Naive thymus-derived CD8-positive, alpha-beta T cell (primary cell): ENCODE measurements at places on chromosomes 3 and 15.
A peak's percentile ranks its signal among the peaks of the same experiment; 100 is the strongest.

- DNase-seq: no peak
These were observed 607.1 kb upstream of the BCHE start for GRCh38 chr3:166444336-166444735.

GRCh38 chr15:87758794-87759418, 497.6 kb downstream of the NTRK3 start:
- no peak for DNase-seq

DNA sequence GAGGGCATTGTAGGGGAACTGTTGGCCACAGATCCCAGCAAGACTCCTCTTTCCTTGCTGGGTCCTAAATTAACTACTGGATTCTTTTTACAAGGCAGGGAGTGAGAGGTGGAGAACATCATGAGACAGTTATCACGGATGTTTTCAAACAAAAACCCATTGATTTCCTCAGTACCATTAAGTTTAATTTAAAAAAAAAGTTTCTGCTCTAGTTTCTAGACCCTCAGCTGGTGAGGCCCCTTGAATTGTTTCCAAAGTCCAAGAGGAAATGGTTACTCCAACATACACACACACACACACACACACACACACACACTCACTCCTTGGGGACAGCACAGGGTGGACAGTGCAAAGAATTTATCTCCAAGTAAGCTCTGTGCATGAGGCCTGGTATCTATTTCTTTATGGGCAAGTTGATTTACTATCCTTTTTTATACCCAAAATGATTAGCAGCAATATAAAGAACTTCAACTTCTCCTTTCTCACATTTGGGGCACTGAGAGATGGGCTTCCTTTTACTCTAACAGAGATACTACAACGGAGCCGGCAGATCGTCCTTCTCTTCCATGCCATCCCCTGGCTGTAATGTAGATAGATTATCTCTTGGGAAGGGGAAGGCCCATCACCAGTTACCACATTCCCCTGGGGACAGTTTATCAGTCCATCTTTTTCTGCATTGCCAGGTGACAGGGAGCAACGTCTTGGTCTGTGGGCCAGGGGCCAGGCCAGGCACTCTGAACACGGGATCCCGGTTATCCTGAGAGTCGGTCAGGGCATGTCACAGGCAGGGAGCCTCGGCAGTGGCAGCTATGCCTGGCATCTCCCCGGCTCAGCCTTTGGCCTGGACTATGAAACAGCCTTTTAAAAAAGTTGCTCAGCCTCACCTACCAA, 54.7 kb downstream of the CORO2B start:
- no peak for DNase-seq

GRCh38 chr3:13507570-13508339, 27.6 kb downstream of the HDAC11 start:
- no peak for DNase-seq

DNA sequence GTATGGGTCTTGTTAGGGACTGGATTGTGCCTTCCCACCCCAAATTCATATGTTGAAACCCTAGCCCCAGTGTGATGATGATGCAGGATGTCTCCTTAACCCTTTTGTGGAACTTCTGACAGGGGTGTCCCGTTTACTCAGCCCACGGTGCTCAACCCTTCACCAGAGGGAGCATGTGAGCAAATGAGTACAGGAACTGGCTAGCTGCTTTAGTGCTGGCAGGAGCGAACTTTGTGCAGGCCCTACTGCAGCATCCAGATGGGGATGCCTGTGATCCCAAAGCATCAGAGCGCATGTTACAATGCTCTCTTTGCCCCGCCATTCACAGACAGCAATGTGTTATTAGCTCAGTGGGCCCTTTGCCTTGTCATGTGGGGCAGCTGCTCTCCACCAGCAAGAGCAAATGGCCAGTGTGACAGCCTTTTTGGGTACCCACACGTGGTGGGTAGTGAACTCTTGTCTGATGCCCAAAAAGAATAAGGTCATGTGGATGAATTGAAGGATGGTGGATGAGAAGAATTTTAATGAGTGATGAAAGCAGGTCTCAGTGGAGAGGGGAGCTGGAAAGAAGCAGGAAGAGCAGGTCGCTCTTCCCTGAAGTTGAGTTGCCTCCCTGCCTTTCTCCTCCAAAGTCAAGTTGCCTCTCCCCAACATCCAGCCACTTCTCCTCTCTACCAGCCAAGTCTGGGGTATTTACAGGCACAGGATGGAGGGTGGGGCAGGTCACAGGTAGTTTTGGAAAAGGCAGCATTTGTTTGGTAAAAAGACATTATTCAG, 63.3 kb upstream of the STRIT1 start:
- DNase-seq: no peak

GRCh38 chr3:44077267-44077666, 164.4 kb upstream of the TOPAZ1 start:
- DNase-seq: no peak

- DNase-seq: peak; percentile 34
These were observed 139.5 kb downstream of the TBL1XR1 start for GRCh38 chr3:177057768-177058167.

DNA sequence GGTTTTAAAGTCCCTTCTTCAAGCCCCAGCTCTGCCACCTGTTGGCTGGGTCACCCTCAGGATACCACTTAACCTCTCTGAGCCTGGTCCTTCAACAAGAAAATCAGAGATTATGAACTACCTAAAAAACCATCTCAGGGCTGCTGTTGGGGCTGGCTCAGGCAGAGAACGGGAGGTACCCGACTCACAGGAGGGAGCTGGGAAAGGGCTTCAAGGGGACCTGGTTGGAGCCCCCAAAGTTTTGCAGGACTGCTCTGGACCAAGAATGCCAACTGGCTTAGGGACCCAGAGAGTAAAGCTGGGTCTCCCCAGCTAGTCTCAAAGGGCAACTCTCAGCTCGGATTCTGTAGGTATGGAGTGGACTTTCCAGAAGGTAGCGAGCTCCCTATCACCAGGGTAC, 41.5 kb downstream of the WNT7A start:
- DNase-seq: no peak

GRCh38 chr15:59150185-59150584, 45.2 kb downstream of the CCNB2 start:
- DNase-seq: no peak

DNA sequence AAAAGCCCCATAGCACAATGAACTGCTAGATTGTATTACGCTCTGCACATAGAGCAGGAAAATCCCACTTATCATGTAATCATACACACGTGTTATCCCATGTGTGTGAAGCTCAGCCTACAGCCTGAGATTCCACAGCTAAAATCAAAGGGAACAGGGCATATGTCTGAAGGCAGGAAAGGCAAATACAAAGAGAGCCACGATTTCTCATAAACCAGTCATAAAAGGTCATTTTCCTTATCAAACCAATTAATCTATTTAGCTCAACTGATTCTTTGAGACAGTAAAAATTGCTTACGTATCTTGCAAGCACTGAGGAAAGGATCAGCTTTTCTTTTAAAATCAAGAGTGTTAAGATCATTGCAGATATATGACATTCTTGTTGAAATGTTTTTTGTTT, 199.5 kb upstream of the TBL1XR1 start:
- no peak for DNase-seq

DNA sequence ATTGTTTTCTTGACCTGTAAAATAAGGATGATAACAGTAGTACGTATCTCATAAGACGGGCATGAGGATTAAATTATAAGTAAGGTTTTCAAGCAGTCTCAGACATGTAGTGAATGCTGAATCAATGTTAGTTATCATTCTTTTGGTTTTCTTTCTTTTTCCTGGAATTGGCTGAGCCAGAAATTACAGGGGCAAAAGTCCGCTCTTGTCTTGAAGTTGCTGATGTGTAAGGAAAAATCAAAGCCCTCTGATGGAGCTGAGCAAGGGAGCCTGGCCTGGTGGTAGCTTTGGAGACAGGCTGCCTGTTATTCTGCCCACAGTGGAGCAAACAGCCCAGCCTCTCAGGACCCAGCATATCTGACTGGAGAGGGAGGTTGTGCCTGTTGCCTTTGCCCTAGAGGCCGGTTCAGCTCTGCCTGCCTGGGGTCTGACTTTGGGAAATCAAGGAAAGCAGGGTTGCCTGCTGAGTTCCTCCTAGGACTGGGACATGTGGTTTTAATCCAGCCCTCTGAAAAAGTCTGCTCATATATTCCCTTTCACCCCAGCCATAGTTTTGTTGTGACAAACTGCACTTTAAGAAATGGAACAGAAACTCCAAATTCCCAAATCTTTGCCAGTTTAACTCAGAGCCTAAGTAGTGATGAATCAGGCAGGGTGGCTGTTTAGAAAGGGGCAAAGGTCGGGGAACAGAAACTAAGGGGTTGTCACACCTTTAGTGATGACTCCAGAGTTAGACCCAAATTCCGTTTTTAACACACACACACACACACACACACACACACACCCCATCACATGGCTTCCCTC, 40.1 kb downstream of the GASK1A start:
- DNase-seq: no peak

DNA sequence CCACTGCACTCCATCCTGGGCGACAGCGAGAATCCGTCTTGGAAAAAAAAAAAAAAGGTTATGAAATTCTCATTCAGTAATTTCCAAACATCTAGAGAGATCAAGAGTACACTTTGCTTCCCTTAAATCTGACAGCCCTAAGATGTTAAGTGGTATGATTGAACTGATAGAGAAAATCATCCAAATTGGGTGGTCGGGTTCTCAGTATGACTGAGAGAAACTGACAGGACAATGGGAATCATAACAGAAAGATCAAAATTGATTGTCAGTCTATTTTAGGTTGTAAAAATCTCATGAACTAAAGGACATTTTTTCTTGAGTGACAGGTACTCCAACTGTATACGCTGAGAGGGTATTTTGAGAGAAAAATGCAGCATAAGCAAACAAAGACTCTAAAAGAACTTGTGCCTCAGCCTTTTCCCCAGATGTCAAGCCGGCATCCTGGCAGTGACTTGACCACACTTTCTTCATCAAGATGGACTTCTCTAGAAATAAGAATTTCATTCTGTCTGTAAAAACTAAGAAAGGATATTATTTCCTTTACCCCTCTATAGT, 65.8 kb downstream of the MYO5A start:
- no peak for DNase-seq

- DNase-seq: peak; percentile 12
These were observed 99.5 kb upstream of the KCNMB2 start for GRCh38 chr3:178436773-178437172.

DNA sequence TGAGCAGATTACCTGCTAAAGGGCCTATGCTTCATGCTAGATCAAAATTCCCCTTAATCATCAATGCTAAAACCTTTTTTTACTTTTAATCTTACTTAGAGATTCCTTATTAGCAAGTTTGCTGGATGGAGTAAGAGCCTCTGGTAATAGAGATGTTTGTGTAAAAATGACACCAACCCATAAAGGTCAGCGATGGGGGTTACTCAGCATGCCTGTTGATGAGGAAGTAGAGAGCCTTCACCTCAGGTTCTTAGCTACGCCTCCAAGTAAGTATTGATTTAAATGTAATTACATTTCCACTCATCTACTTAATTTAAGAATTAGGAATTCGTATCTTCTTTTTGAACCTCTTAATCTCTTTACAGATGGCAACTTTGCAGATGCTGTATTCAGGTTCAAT, 38.8 kb downstream of the DNAJC13 start:
- no peak for DNase-seq

DNA sequence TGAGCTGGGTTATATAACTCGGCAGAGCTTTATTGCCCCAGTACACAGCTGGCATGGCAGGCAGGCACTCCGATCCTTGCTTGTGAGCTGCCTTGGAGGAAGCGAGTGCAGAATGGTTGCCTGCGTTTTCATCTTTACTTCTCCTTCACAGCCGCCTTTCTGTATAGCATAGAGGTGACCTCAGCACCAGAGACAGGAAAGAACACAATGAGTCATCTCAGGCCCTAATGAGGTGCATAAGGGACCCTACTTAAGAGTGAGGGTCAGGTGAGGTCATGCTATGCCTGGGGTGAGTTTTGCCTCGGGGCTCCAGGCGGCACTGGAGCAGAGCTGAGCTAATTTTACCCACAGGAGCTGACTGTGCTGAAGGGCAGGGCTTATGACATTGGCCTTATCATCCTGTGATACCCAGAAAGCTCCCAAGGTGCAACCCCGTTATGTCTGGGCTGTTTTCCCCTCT, 43.5 kb downstream of the LPP start:
- no peak for DNase-seq

DNA sequence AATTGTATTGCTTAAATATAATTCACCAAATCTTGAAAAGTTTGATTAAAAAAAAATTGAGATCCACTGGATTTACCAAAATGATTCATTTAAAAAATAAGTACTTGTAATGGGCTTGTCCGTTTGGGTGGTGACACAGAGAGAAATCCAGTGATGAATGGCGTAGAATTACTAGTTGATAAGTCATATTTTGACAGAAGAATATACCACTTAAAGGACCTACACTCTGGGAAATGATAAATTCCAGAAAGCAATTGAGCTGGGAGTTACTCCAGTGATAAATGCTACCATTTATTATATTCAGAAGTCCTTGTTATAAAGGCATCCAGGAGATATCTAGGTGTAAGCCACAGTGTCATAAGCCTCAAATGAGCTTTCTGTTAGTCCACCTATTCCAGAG, 141.8 kb upstream of the CFAP20DC start:
- no peak for DNase-seq

DNA sequence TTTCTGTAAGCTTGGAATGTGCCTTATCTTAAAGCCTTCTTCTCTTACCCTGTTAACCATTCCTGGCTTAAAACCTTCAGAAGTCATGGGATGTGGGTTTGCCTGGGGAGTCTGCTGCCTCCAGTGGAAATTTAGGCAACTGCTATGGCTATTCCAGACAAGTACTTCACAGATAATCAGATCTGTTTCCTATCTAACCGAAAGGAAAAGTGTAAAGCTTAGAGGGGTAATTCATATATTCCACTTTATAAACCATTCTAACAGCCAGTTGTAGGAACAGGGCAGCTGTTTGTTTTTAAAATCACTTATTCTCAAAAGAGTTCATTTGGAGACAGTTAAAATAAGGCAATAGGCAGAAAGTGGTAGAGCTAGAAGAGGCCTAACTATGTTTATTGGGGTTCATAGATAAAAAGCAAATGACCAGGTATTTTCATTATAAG, 219.9 kb downstream of the TCF12 start:
- DNase-seq: no peak

- no peak for DNase-seq
These were observed 19.0 kb upstream of the C15orf61 start for GRCh38 chr15:67501836-67502461.

DNA sequence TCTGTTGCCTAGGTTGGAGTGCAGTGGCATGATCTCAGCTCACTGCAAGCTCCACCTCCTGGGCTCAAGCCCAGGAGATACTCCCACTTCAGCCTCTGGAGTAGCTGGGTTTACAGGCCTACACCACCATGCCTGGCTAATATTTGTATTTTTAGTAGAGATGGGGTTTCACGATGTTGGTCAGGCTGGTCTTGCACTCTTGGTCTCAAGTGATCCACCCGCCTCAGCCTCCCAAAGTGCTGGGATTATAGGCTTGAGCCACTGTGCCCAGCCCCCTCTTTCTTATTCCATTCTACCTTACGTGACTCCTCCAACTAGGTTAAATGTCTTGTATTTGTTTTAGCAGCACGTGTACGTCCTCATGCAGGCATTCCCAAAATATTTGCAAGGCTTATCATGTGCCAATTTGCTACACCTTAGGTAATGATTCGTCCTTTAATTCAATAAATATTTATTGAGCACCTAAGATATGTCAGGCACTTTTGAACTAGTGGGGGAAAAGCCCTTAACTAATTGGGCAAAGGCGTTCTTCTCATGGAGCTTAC, 14.9 kb upstream of the MAGI1 start:
- DNase-seq: no peak

GRCh38 chr3:125313060-125313635, 62.0 kb downstream of the ZNF148 start:
- no peak for DNase-seq

GRCh38 chr3:120559242-120560061, 36.7 kb upstream of the NDUFB4 start:
- peak; percentile 15 for DNase-seq

GRCh38 chr3:37683321-37683720, 178.4 kb upstream of the CTDSPL start:
- DNase-seq: no peak
